Stimulated activated CD4-positive, alpha-beta T cell treated with anti-CD3 and anti-CD28 coated beads, Interleukin-15, amount 100 ng/mL, for 1 hour (primary cell): ENCODE measurements at places on chromosomes 12 and 14.

DNA sequence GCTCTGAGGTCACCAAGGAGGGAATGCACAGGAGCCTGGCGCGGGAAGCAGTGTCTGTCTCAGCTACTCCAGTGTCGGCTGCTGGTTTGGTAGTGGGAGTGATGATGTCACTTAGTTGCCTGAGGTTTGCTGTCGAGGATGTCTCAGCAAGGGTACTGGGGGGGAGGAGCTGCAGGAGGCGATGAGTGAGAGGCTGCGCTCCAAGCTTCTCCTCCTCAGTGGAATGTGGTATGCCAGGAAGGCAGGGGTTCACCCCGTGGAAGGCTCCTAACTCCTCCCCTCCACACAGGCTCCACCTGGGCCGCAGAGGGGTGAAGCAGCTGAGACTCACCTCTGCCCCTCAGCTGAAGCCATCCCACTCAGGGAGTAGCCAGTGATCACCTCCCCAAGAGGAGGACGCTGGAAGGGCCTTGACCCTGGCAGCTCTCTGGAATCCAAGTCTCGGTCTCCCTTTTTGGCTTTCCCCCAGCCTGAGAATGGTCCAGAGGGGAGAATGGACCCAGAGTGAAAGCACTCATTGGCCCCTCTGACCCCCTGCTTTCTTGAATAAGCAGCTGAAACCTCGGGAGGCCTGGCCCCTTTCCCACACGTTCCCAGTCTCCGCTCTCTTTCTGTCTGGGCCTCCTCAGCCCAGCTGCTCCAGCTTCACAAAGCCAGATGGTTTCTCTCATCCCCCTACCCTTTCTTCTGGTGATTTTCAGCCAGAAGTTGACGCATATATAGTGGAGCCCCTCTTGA is 178.9 kb upstream of the FKBP4 start:
- no peak for DNase-seq

DNA sequence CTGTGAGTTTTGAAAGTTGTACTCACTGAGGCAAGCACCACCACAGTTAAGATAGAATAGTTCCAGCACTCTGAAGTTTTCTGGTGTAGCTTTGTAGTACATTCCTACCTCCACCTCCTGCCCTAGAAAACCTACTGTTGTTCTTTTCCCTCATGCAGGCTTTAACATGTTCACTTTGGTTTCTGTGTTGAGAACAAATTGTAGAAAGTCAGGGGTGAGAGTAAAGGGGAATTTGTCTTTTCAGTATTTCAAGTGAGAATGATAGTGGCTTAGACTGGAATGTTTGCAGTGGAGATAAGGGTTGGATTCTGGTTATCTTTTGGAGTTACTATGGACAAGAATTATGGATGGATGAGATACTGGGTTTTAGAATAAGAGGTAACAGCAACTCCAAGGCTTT is 67.2 kb downstream of the AEBP2 start:
- DNase-seq, result no peak

DNA sequence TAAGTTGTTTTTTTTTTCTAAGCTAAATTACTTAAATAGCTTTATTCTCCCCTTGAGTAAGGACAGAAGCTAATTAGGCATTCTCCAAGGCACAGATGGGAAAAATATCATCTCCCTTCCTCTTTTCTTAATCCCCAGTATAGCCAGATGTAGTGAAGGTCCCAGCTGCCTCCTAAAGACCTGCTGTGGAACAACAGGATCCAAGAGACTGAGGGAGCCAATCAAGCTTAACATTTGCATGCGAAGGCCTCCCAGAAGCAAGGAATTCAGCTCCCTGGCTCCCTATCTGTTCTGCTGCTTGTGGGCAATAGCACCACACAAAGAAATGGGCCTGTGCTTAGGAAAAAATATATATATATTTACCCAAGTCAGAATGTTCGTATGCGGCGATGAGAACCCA is 255.2 kb downstream of the SYT1 start:
- no peak for DNase-seq

DNA sequence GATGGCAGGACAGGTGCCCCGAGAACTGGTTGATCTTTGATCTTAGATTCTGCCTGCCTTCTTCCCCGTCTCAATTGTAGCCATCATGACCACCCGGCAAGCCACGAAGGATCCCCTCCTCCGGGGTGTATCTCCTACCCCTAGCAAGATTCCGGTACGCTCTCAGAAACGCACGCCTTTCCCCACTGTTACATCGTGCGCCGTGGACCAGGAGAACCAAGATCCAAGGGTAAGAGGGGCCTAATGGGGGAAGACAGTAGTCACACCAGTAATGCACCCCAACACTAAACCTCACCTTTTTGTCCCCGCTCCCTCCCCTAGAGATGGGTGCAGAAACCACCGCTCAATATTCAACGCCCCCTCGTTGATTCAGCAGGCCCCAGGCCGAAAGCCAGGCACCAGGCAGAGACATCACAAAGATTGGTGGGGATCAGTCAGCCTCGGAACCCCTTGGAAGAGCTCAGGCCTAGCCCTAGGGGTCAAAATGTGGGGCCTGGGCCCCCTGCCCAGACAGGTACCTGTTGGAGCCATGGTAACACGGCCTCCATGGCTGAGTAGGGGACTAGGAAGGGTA is 556 bp downstream of the TROAP start:
- no peak for DNase-seq

GRCh38 chr14:68427550-68427890 is 365.3 kb downstream of the ZFP36L1 start:
- no peak for DNase-seq

DNA sequence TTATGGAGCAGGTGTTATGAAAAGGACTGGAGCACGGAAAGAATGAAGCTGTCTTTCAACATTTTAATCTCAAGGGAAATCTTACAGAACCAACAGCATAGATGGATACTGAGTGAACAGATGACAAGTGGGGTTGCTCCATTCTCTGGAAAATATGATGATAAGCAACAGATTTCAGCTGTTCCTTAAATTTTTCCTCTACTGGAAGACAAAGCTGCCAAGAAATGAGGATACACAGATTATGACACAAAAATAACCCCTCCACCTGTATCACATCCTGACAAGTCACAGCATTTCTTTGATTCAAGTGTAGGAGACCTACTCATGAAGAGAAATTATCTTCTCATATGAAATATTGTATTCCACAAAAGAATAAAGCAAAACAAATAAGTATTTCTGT is 13.0 kb upstream of the TMTC2 start:
- DNase-seq, result no peak

GRCh38 chr14:73503648-73504047 is 12.9 kb downstream of the RIOX1 start:
- DNase-seq, result no peak

DNA sequence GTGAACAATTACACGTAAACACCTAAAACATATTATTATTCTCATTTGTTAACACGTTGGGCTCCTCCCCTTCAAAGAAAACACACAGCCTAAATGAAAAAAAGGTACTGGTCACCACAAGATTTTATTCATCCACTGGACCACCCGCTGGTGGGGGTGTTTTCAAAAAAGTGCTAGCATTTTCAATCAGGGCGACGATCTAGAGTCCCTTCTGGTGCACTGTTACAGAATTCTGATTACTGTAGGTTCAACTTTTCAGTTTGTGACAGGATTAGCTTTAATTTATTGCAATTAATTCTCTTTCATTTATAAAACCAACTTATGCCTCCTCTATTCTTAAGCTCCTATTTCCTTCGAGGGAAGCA is 443 bp downstream of the MAGOHB start:
- no peak for DNase-seq

DNA sequence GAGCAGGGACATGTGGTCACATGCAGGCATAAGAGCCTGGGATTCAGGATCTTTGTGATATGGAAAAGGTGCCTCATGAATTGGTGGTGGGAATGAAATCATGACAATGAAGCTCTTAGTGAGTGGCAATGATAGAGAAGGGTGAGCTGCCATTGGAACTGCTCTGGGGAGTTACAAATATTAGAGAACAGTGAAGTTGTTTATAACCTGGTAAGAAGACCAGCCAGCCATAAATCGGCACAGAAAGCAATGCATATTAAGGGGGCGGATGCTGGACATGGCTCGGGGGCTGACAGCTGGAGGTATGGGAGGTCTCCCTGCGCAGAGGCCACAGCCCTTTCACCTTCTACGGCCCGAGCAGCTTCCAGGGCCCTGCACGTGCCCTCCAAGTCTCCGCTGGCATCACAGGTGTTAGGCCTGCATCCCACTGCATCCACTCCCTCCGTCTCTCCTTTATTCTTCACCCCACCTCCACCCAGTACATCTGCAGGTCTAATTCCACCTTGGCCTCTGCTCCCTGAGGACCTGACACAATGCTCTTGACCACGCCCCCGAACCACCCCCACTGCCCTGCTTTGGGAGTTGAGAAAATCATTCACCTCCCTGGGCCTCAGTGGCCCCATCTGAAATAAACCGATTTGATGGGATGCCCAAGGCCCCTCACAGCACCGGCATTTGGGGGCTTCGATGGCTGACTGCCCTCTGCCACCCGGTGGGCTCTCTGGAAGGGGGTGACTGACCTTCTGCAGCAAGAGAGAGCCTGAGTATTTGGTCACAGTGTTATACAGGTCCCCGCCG is 4.1 kb downstream of the CACNA2D4 start:
- no peak for DNase-seq
